ENCODE measurements at places on chromosomes 6 and 20.

DNA sequence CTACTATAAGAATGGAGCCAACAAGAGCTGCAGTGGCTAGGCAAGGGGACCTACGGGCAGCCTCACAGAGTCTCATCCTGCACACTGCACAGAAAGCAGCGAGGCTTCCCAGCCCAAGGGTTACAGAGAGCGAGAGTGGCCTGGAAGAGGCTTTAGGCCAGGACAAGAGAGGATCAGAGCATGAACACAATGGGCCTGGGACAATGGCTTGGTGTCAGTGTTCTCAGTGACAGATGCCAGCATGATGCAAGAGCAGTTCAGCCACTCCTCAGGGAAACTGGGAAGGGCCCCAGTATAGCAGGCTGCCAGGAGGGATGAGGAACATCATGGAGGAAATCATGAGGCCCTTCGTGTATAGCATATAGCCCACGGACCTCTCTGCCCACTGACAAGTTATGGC is 108.0 kb downstream of the NUS1 start:
- no peak for DNase-seq

DNA sequence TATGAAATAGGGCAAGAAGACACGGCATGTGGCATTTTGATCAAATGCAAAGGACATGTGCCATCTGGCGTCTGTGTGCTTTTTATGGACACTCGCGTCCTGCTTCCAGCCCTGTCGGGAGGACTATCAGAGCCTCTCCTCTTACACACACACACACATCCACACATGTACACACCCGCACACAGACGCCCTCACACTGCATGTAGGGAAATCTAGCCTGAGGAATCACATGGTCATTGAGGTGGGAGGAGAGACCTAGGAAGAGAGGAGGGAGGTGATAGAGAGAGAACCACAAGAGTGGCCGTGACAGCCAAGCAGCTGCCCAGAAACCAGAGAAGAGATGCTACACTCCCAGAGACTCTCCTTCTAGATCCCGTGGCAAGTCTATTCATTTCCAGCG is 105.9 kb upstream of the CDYL start:
- no peak for DNase-seq

- DNase-seq, result no peak
These were observed 94.3 kb downstream of the TCP11 start for GRCh38 chr6:35046862-35047261.

GRCh38 chr6:163860287-163861081 is 446.0 kb downstream of the QKI start:
- DNase-seq, result peak; percentile 74
